ENCODE measurements at places on chromosomes 7 and 10.

- peaks cover 18% of the 10 kb centered on the region for H3K4me1 ChIP-seq
- peak overlapping the region; percentile 76 for H3K4me3 ChIP-seq
- no peak overlapping the region for H3K27ac ChIP-seq
- DNase-seq: no peak
- no peaks in the 10 kb centered on the region for H3K36me3 ChIP-seq
Measured at GRCh38 chr10:13706604-13707003, 119.8 kb downstream of the PRPF18 start.

GRCh38 chr7:11784769-11785536, 47.0 kb downstream of the THSD7A start:
- no peak overlapping the region for H3K27ac ChIP-seq
- no peak overlapping the region for H3K4me3 ChIP-seq
- no peak for DNase-seq
- no peaks in the 10 kb centered on the region for H3K27me3 ChIP-seq
- H3K36me3 ChIP-seq: no peaks in the 10 kb centered on the region
- H3K4me1 ChIP-seq: no peaks in the 10 kb centered on the region

GRCh38 chr10:132107186-132107948, 41.6 kb downstream of the JAKMIP3 start:
- no peaks in the 10 kb centered on the region for H3K4me1 ChIP-seq
- H3K4me3 ChIP-seq: no peak overlapping the region
- H3K36me3 ChIP-seq: no peaks in the 10 kb centered on the region

DNA sequence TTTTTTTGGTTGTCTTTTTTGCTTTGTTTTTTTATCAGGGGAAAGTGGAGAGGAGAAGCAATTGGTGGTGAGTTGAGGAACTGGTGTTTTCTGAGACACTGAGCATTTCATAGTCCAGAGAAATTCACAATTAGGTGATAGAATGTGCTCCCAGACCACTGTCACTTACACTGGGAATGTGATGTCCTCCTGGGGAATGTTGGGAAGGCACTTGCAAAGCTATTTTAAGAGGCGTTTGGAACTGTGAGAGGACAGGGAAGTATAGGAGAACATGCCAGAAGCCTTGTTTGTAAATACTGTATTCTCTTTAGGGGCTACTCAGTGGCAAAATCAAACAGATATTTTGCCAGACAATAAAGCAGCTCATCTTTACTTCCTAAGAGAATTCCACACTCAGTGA, 16.0 kb downstream of the CHRM2 start:
- no peaks in the 10 kb centered on the region for H3K4me1 ChIP-seq
- no peaks in the 10 kb centered on the region for H3K36me3 ChIP-seq
- H3K4me3 ChIP-seq: no peak overlapping the region

DNA sequence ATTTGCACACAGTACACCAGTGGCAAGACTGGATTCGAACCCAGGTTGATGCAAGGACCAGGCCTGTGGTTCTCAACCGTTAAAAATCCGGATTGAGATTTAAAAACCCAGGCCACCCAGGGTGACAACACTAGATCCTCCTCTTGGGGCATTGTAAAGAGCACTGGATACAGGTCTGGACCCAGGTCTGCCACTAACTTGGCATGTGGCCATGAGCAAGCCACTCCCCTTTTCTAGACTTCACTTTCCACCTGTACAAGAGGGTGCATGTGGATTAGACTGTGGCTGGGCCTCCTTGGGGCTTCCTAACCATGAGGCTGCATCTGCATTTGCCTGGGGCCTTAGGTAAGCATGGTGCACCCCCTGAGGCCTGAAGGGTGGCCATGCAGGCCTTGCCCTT, 21.7 kb upstream of the SLC29A3 start:
- no peak overlapping the region for H3K27ac ChIP-seq
- peaks cover 12% of the 10 kb centered on the region for H3K27me3 ChIP-seq
- H3K36me3 ChIP-seq: no peaks in the 10 kb centered on the region
- DNase-seq: no peak

GRCh38 chr7:149607683-149608082, 110.1 kb upstream of the ZNF746 start:
- DNase-seq: no peak
- H3K36me3 ChIP-seq: peaks cover 78% of the 10 kb centered on the region
- H3K27ac ChIP-seq: no peak overlapping the region
- no peaks in the 10 kb centered on the region for H3K4me1 ChIP-seq

DNA sequence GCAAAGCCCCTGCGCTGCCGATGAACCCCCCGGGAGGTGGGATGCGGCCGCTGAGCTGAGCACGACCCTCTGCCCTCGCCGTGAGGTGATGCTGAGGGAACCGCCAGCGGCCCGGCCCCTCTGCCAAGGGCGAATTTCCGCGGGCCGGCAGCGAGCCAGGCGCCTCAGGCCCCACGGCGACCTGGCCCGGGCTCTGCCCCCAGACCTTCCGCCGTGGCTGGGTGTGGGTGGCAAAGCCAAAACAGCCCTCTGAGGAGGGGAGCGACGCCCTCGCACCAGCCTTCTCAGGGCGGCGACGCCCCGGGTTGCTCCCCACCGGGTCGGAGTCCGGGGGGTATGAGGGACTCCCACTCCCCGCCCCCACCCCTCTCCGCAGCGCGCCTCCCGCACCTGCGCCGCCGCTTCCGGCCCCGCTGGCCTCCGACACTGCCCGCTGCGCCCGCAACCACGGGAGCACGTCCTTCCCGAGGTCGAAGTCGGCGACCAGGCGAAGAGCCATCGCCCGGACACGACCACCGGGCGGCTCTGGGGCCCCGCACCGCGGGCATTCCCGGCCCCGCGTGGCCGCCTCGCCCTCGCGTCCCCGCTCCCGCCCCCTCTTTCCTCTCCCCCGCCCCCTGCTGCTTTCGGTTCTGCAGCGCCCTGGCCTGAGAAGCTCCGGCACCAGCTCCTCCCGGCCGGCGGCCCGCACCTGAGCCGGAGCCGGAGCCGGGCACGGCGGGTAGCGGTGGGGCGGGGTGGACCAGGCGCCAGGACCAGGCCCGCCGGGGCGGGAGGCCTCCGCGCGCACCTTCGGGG, at the start of gene GSAP:
TSS of gene GSAP (minus strand) at position 527 of the 798 bp plus-strand sequence. CDS start at position 499, 28 bp downstream.
- peak within 1 kb of the TSS; percentile 94 for H3K27ac ChIP-seq
- H3K27me3 ChIP-seq: no peaks in the 10 kb centered on the region
- H3K4me3 ChIP-seq: peak within 1 kb of the TSS; percentile 85

- H3K27ac ChIP-seq: no peak overlapping the region
- H3K4me3 ChIP-seq: no peak overlapping the region
- H3K36me3 ChIP-seq: no peaks in the 10 kb centered on the region
- H3K27me3 ChIP-seq: no peaks in the 10 kb centered on the region
Measured at GRCh38 chr7:147079921-147080420, 963.4 kb downstream of the CNTNAP2 start.

DNA sequence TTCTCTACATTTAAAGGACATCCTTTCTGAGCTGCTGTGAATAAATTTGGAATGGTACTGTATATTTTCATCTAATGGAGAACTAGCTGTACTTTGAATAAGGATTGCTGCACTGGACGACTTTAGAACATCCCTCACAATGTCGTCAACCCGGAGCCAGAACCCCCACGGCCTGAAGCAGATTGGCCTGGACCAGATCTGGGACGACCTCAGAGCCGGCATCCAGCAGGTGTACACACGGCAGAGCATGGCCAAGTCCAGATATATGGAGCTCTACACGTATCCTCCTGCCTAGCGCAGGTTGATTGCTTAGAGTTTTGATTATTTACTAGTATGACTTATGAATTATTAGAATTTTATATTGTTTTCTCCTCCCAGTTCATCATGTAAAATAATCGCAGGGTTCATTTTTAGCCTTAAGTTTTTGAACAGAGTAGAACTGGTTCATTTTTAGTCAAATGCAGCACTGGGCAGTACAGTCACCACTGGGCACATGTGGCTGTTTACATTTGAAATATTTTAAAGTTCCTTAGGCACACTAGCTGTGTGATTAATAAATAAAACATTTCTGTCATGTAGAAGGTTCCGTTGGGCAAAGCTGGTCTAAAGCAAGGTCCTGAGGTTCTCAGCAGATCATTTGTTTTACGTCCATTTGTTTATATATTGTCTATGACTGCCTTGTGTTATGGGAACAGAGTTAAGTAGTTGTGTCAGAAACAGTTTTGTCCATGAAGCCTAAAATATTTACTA, 31.5 kb downstream of the CUL1 start:
- DNase-seq: no peak
- H3K4me3 ChIP-seq: no peak overlapping the region
- H3K27me3 ChIP-seq: no peaks in the 10 kb centered on the region
- peaks cover 35% of the 10 kb centered on the region for H3K4me1 ChIP-seq
- H3K27ac ChIP-seq: no peak overlapping the region

DNA sequence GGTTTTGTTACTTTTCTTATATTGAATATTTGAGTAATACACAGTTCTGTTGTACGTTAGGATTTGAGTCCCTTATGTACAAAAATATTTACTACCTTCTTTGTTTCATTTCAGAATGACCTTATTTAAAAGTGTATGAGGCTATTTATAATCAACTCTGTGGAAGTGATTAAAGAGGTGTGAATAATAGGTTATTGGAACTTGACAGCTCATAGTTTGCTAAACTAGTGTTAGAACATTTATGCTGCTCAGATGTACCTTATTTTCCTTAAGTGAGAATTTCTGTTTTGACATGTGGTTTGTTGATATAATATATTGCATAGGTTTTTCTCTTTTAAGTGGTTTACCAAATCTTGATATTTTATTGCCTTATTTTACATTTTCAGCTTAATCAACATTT, 105.5 kb downstream of the ZEB1 start:
- H3K4me1 ChIP-seq: peaks cover 71% of the 10 kb centered on the region
- peaks cover 15% of the 10 kb centered on the region for H3K36me3 ChIP-seq
- H3K4me3 ChIP-seq: no peak overlapping the region
- H3K27ac ChIP-seq: no peak overlapping the region

GRCh38 chr10:48322017-48322416, 15.5 kb downstream of the MAPK8 start:
- peaks cover 9% of the 10 kb centered on the region for H3K36me3 ChIP-seq
- H3K4me3 ChIP-seq: no peak overlapping the region
- no peak overlapping the region for H3K27ac ChIP-seq
- peaks cover 8% of the 10 kb centered on the region for H3K4me1 ChIP-seq
- no peaks in the 10 kb centered on the region for H3K27me3 ChIP-seq

GRCh38 chr10:46048152-46048551, 2.1 kb upstream of the MSMB start:
- no peak overlapping the region for H3K27ac ChIP-seq
- no peaks in the 10 kb centered on the region for H3K36me3 ChIP-seq
- peaks cover 6% of the 10 kb centered on the region for H3K27me3 ChIP-seq
- no peak for DNase-seq
- no peaks in the 10 kb centered on the region for H3K4me1 ChIP-seq

DNA sequence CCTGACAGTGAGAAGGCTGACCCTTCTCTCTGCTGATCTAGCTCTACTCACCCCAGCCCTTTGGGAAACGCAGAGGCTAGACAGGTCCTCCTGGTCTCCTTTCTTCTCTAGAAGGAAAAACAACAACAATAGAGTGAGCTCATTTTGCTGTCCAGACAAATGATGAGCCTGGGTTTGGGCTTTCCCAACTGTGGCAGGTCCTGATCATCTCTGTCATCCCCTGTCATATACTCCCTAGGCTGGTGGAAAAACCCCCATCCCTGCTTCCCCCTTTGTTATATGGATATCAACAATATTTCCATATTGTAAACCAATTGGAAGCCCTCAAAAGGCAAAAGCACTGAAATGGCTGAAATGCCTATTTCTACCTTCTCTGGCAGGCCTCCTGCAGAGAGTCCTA, 9.2 kb upstream of the DDIT4 start:
- peaks cover 3% of the 10 kb centered on the region for H3K36me3 ChIP-seq
- H3K4me3 ChIP-seq: no peak overlapping the region
- H3K4me1 ChIP-seq: peaks cover 40% of the 10 kb centered on the region
- H3K27ac ChIP-seq: peak overlapping the region; percentile 30

GRCh38 chr10:97974100-97974499, 56.3 kb downstream of the CRTAC1 start:
- no peak overlapping the region for H3K27ac ChIP-seq
- H3K4me3 ChIP-seq: no peak overlapping the region
- H3K27me3 ChIP-seq: peaks cover 38% of the 10 kb centered on the region
- no peaks in the 10 kb centered on the region for H3K36me3 ChIP-seq

DNA sequence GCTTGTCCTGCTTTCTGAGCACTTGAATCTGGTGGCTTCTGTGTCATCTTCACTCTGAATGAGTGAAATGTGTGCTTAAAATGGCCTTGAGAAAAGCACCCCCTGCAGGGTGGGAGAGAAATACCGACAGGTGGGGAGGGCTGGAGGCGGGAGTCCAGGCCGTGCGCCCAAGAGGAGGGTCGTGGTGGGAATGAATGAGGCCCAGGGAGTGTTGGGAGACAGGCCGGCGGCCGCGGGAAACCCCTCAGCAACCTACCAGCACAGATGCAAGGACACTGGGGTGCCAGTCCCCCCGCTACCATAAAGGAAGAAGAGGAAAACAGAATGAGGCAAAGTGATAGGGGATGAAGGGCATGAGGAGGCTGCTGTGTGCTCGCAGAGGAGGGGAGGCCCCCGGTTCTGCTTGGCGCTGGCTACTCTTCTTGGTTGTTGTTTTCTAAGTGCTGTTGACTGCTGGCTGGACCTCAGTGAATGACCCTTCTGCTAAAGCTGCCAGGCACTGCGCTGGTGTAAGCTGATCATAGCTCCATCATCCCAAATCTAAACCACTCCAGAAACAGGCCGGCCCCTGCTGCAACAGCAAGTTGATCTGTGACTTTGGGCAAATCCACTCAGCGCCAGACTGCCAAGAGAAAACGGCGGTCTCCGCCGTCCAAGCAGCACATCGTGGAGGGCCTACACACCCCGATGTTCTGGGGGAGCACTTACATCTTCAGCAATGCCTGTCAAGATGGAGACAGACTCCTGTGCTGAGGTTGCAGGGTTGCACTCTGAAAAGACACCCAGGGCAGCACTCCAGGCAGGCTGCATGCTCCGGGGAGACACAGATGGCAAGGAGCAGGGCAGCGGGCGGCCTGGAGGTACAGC, 378.5 kb downstream of the DNAJB6 start:
- H3K4me1 ChIP-seq: no peaks in the 10 kb centered on the region
- no peaks in the 10 kb centered on the region for H3K27me3 ChIP-seq
- no peak overlapping the region for H3K27ac ChIP-seq
- no peak overlapping the region for H3K4me3 ChIP-seq

GRCh38 chr10:110269374-110270318, 35.1 kb downstream of the SMNDC1 start:
- peaks cover 41% of the 10 kb centered on the region for H3K4me1 ChIP-seq
- no peaks in the 10 kb centered on the region for H3K27me3 ChIP-seq
- no peaks in the 10 kb centered on the region for H3K36me3 ChIP-seq

DNA sequence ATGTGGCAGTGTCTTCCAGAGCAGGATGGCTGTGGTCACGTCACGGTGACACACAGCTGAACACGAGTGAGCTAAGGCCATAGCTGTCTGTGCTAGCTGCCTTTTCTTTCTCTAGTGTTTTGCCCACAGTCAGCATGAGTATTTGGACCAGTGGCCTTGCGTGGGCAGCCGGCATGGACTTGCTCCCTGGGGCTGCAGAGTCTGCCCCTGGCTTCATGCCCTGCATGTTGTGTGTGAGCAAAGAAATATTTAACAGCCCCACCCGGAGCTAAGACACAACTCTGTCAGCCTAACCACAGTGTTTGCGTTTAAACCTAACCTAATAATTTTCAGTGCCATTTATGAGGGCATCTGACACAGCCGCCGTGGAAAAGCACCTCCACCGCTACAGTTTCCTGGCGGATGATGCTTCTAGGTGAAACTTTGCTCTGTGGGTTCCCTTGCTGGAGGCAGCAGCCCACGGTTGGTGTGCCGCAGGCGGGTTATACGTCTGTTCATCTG, 14.6 kb downstream of the CHST12 start:
- DNase-seq: no peak
- H3K4me3 ChIP-seq: no peak overlapping the region
- H3K27ac ChIP-seq: no peak overlapping the region

All from activated B cell treated with CpG ODN at 0.5 μM for 24 hours (primary cell).